ENCODE measurements at places on chromosomes 3 and 15.
A peak's percentile ranks its signal among the peaks of the same experiment; 100 is the strongest.

- peak; percentile 40 for DNase-seq
These were observed 110.8 kb upstream of the ATP11B start for GRCh38 chr3:182682263-182683241.

DNA sequence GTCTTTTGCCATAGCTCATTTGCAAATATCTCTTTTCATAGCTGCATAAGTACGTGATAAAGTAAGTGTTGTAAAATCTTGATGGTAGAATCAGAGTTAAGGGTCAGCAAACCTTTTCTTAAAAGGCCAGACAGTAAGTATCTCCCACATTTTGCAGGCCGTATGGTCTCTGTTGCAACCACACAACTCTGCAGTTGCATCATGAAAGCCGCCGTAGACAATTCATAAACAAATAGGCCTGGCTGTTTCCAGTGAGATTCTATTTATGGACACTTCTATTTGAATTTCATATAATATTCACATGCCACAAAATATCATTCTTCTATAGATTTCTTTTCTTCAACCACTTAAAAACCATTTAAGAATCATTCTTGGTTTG is 248.5 kb downstream of the TLE3 start:
- DNase-seq = no peak

DNA sequence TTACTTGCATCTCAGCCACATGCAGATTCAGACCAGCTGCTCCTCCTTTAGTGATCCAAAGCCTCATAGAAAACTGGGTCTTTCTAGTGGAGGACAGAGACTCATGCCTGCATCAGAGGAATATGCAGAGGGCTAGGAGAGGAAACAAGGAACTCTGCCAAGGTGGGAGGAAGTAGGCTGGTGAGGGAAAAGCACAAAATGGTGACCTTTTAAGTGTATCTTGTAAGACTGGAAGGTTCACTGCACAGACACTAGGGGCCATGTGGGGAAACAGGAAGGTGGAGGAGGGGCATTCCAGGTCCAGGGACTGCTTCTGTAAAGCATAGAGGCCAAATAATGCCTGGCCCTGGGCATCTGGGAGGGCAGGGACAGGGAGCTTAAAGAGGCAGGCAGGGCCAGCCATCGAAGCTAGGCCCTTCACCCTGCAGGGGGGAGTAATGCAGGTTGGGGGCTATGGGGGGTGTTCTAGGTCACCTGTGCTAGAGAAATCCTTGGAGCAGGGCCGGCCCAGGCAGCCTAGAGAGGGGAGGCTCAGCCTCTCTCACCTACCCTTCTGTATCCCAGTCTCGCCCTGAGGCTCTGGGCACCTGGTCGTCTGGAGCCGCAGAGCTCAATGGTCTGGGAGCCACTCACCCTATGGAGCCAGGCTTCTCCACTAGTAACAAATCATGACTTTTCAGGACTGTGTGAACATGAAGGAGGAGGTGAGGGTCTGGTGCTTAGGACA is 117.7 kb downstream of the DNAJB8 start:
- DNase-seq = no peak

DNA sequence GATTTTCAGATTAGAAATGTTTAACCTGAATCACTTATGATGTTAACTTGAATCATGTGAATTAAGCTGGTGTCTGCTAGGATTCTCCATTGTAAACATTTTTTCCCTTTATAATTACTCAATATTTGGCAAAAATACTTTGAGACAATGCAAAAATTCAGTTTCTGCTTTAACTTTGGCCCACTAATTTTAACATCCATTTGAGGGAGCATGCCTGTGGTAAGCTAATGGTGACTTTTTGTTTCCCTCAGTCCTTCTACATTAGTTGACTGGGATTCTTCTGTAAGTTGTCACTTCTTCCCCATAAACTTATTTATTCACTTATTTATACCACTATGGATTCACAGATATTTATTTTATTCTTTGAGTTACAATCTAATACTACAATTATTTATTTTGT is 59.3 kb downstream of the PIK3R4 start:
- no peak for DNase-seq

DNA sequence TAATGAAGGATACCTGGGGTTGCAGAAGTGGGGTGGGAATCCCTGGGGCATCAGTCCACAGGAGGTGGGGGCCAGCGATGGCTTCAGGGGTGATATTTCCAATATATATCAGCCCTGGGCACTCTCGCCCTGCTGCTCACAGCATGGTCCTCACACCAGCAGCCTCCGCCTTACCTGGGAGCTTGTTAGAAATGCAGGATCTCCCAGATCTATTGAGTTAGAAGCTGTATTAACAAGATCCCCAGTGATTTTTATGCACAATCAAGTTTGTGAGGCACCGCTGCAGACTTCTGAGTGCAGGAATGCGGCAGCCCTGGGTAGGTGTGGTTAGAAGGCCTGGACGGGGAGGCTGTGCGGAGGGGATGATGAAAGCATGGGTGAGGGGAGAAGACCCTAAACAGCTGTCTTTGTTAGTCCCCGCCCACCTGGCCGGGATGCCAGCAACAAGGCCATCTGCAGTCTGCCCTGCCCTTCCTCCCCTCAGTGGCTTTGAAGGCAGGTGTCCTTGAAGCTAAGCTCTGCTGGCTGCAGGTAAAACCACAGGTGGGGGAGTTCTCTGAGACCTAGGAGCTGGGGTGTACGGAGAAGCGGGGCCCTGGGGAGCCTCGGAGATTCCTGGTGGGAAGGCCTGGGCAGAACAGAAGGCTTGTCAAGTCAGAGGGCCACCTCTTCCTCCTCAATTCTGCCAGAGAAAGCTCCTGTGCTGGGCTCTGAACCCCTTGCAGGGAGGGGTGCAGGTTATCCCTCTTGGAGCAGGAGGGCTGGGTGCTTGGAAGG is 11.4 kb downstream of the FAM107A start:
- no peak for DNase-seq

DNA sequence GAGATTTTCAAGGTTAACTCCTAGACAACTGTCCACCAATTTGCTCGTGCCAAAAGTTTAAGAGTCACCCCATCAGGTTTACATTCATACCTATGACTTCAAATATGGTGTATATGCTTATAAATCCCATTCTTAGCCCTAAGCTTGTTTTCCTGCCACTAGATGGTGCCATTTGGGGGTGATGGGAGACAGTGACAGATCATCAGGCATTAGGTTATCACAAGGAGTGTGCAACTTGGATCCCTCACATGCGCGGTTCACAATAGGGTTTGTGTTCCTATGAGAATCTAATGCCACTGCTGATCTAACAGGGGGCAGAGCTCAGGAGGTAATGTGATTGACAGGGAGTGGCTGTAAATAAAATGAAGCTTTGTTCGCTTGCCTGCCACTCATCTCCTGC is 182.7 kb downstream of the CNTN6 start:
- DNase-seq = no peak

- no peak for DNase-seq
These were observed 216.9 kb downstream of the ZBTB20 start for GRCh38 chr3:114929971-114930732.

DNA sequence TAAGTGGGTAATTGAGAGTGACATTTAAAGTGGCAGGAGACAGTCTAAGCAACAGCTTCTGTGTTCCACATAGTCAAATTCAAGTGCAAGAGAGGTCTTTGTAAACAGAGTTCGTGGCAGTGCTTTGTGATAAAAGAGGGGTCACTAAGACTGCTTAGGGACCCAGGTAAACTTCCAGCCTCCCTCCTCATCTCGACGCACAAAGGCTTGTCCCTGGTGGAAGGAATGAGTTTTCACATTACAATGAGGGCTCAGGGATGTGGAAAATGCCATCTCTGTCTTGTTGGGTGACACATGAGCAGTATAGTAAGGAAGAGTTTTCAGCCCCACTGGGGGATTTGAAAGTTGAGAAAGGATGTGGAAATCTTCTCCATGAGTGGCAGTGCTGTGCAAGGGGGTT is 7.3 kb downstream of the GMNC start:
- DNase-seq = no peak

GRCh38 chr15:52421029-52421428 is 107.7 kb downstream of the MYO5A start:
- no peak for DNase-seq

DNA sequence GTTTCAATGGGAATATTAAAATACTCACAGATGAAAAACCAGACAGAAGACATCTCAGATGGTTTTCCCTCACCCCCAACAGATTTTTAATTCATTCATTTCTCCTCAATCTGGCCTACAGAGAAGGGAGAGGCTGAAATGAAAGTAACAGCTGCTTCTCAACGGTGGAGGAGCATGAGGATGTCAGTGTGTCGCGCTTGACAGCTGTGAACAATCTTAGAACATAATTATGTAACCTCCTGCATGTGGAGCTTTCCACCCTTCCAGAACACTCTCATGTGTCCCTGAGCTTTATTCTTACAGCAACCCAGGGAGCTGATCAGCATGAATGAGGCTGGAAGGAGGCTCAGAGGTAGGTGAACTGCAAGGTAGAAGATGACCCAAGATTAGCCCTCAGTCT is 52.7 kb downstream of the MB21D2 start:
- DNase-seq = no peak

GRCh38 chr3:100577382-100578008 is 31.9 kb upstream of the ADGRG7 start:
- no peak for DNase-seq

DNA sequence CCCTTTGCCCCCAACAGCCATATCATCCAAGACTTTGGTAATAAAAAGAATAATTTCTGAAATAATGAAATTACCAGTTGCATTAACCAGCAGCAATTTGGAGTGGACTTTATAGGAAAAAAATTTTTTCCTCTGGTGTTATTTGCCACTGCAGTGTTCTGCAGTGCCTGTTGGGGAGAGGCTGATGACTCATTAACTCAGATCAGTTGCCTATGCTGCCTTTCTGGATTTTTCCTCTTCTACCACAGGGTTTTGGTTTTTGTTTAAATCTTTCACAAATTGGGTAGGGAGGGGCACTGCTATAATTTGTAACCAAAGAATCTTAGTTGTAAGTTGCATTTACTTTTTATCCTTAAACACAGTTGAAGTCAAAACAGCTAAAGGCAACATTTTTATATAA is 22.7 kb downstream of the ATP6V1A start:
- DNase-seq = no peak

- DNase-seq = no peak
These were observed 634 bp downstream of the FBXL22 start for GRCh38 chr15:63597821-63598220.

All from anterior cingulate cortex (tissue), 58 donors.